ENCODE measurements at places on chromosomes 3 and 15.

DNA sequence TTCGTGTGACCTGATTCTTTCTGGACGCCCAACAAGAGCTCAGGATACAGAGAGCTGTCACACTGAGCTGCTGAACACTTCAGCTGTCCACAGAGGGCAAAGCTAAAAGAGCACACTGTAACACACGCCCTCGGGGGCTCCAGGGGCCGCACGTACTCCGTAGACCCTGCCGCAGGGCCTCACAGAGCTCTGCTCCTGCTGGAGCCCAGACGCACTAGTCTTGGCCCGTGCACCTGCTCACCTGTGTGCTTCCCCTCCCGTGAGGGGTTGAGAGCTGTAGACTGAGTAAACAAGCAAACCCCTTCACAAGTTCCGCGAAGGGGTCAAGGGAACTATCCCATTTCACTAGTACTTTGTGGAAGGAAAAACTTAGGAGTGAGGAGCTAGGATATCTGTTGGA lies 30.7 kb upstream of the TUSC7 start:
- no peak for DNase-seq

DNA sequence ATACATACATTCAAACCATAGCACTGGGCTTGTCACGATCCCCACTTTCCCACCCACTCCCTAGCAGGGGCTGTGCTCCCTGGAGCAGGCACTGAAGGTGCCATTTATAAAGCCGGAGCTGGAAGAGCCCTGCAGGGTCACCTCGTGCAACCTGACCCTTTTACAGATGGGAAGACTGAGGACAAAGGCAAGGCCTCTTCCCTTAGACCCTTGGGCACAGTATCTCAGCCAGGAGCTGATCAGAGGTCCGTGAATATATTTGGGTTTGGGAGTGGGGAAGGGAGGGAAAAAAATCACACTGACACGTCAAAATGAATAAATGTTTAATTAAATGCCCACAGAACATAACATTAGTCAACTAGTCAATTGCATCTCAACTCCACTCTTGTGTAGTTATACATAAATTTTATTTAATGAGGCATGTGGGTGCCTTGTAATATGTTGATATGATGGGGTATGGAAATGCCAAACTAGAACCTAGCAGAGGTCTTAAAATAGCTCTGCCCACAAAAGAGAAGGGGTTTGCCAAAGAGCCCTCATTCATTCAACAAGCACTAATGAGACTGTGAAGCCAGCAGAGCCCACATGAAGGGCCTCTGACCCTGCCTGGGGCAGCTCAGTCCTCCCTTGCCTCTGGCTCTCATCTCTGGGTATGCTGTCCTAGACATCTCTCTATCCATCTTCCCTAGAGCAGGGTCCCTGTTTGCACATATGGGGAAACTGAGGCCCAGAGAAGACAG lies 119.4 kb downstream of the NUP210 start:
- DNase-seq, result no peak

GRCh38 chr3:88221726-88222125 lies 72.0 kb downstream of the C3orf38 start:
- DNase-seq, result no peak

- DNase-seq, result no peak
Measured at GRCh38 chr3:40128166-40128565, 181.3 kb upstream of the EIF1B start.

GRCh38 chr15:39016706-39017105 lies 452.1 kb upstream of the RASGRP1 start:
- no peak for DNase-seq

DNA sequence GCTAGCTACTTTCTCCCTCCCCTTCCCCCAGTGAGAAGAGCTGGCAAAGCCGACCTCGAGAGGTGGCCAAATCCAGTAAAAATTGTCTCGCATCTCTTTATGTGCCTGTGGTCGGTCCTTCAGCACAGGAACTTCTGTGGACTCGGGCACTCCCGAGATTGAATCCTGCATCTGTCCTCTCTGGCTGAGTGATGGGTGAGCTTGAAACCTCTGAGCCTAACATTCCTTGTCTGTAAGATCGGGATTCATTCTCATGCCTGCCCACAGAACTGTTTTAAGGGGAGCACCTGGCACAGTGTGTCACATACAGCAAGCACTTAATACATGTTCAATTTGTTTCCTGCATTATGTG lies 11.3 kb downstream of the CX3CR1 start:
- DNase-seq, result no peak

DNA sequence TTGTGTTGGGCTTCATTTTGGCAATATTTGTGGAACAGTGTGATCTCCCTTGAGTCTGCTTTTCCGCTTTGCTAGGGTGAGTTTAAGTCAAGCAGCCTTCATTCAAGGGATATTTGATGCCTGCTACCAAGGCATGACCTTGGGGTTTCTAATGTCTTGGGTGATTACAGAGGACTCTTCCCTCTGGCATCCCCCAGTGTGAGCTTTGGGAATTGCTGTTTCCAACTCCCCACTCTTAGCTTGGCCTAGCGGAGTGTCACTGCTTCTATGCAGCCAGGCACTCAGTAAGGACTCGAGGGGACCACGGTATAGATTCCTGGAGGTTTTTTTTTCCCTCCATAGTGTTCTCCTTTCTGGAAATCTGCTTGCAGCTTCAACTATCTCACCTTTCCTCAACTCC lies 21.1 kb downstream of the GCNT3 start:
- DNase-seq, result no peak

DNA sequence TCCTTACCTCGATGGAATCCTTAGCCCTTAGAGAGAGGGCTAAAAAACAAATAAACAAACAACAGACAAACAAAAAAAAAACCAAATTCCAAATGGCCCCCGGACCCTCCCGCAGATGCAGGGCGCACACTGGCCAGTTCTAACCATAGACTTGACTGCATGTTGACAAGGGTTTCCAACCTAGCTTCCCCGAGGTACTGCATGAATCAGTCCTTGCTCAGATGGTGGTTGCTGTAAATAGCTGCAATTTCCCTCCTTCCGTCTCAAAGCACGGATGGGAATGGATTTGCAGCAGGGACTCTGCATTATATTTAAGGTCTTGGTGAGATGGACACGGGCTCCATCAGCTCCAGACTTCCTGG lies 162.8 kb downstream of the CD47 start:
- no peak for DNase-seq

GRCh38 chr15:68209735-68210408 lies 4.7 kb upstream of the CALML4 start:
- no peak for DNase-seq

DNA sequence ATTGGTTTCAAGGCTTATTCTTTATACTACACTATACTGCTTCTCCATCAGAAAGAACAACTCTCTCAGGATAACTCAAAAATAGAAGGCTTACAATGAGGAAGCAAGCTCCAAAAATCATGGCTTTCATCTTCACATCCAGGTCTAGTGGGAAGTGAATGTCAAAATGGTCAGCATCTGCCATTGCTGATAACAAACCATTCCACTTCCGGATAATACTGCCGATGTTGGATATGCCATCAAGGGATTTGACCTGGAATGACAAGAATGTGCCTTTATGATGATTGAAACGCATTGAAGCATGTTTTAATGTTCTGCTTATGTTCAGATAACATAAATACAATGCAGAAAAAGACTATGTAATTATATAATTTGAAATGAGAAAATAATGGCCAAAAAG lies 34.0 kb upstream of the PLOD2 start:
- DNase-seq, result no peak

- DNase-seq, result no peak
Measured at GRCh38 chr3:59167756-59168155, 117.9 kb upstream of the CFAP20DC start.

GRCh38 chr15:40054605-40054854 lies 15.5 kb upstream of the SRP14 start:
- no peak for DNase-seq

DNA sequence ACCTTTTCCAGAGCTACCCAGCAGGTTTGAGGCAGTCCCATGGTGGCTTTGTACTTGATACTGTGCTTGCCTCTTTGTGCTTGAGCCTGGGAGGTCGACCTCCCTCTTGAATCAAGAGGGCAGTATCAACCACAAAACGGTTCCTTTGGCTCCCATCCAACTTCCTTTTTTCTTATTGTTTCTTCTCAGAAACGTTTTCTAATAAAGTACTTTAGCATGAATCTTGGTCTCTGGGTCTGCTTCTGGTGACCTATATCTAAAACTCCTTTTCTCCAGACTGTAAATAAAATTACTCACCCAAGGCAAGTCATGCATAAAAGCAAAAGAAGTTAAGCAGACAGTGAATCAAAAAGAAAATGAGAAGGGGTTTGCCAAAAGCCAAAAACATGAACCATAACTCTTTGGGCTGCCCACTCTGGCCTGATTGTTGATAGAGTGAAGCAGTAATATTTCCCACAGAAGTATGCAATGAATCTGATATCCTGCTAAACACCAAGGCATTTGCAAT lies 112.2 kb upstream of the SLC4A7 start:
- DNase-seq, result no peak
